ENCODE measurements at places on chromosomes 16 and 17.

DNA sequence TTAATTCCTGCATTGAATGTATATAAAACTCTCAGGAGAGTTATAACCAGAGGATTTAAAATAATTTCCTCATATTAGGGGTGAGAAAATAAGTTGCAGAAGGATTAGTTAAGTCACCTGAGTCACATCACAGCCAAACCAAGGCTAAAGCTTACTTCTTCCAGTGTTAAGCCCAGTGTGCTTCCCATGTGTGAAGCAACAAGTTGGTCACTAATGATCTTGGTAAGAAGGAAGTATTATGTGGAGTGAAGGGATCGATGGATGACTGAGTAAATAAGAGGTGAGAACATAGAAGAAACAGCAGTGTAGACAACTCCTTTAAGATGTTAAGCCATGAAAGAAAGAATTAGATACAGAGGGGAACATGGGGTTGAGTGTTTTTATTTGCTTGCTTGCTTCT is 20.6 kb downstream of the ESRP2 start:
- DNase-seq = no peak

GRCh38 chr17:823501-823902 is 41.3 kb downstream of the MRM3 start:
- DNase-seq = no peak

- DNase-seq = no peak
These were observed 46.5 kb downstream of the IRX5 start for GRCh38 chr16:54977211-54977610.

DNA sequence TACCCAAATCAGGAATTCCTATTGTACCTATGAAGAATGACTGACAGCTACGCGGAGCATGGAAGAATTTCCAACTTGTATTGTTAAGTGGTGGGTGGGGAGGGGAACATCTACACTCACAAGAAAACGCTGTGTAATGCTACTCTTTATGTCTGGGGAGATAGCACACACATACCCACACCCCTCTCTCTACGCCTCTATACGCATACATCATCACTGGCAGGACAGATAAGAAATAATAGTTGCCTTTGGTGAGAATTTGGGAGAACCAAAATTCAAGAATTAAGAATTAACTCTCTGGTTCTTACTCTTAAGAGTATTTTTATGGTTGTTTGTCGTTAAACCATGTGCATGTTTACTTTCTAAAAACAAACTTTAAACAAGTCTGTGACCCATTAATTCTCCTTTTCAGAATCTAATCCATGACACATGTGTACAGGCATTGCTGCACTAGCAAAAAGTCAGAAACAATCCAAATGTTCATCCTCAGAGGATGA is 33.9 kb downstream of the CREBBP start:
- no peak for DNase-seq

DNA sequence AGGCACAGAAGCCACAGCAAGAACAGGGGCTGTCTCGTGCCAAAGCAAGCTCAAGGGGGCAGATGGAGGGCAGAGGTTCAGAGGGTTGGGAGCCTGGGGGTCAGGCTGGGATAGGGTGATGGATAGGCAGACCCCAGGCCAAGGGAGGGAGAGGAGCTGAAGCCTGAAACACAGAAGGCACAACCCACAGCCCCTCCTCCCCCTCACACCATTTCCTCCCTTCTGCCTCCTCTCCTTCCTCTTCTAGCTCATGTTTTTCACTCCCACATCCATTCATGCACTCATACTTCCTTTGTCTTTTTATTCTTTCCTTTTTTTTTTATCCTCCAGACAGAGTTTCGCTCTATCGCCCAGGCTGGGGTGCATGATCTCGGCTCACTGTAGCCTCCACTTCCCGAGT is 61.1 kb downstream of the SOCS1 start:
- no peak for DNase-seq
